Cerebellum (tissue), 4 donors: ENCODE measurements at places on chromosomes 4 and X. TPM values are rescaled to one million over a fixed set of nuclear protein-coding genes. Genes with fewer than 3 reads are reported as not detected.

DGAT2L6 gene
- not detected for total RNA-seq

ODAM gene
- not detected for total RNA-seq

UGT2B17 gene
- total RNA-seq, result not detected

UCP1 gene
- total RNA-seq, result not detected

GCNA gene
- total RNA-seq, result 4.5 TPM

SYTL4 gene
- total RNA-seq, result 3.4 TPM

GPR119 gene
- not detected for total RNA-seq

NELFA gene
- total RNA-seq, result 24.0 TPM

ETDC gene
- total RNA-seq, result not detected

GAGE1 gene
- not detected for total RNA-seq

EREG gene
- 1.8 TPM for total RNA-seq

ADGRL3 gene
- total RNA-seq, result 257 TPM

DAPP1 gene
- 0.73 TPM for total RNA-seq

BMPR1B gene
- 26.0 TPM for total RNA-seq

F9 gene
- total RNA-seq, result not detected

MAPK10 gene
- total RNA-seq, result 411 TPM

DGKK gene
- total RNA-seq, result 1.3 TPM

FRMD7 gene
- not detected for total RNA-seq

ADRA2C gene
- total RNA-seq, result 5.3 TPM

ANXA10 gene
- not detected for total RNA-seq

AMOT gene
- 15.4 TPM for total RNA-seq

PSAPL1 gene
- total RNA-seq, result not detected

HSPA4L gene
- 12.2 TPM for total RNA-seq

IL2 gene
- not detected for total RNA-seq

PDZD4 gene
- total RNA-seq, result 89.6 TPM

SORCS2 gene
- total RNA-seq, result 9.3 TPM

MND1 gene
- total RNA-seq, result 5.3 TPM

SERPINA7 gene
- not detected for total RNA-seq
